ENCODE measurements at places on chromosomes 5 and 9. TPM values are rescaled to one million over a fixed set of nuclear protein-coding genes. Genes with fewer than 3 reads are reported as not detected.

GRCh38 chr9:90188656-90189055 lies 454.0 kb downstream of the DIRAS2 start:
- no peak for DNase-seq

Gene SMIM33
- not detected for total RNA-seq

DNA sequence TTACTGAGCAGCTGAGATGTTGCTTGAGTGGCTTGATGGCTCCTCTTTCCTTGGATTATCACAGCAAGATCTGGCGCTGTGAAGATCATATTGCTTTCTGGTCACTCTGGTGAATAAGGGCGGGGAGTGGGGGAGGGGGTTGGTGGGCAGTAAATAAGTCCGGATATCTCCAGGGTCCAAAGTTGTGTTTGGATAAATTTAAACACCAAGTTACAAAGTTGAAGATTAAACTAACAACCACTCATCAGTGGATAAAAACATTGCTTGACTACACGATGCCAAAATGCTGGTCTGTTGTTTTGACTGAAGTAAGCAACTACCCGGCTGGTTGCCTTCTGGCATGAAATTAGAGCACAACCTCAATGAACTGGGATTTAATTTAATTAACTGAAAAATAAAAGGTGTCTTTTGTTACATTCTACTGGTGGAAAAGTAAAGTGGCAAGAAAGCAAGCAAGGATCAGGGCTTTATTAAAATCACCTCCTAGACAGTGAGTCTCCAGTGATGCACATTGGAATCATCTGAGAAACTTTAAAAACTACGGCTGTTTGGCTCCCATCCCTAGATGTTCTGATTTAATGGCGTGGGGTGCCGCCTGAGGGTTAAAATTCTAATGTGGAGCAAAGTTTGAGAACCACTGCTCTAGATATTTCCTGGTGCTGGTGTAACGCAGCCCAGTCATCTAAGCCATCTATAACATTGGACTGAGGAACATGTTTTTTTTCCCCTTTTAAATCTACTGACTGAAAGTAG lies 86.7 kb upstream of the AGXT2 start:
- no peak for DNase-seq

Gene FOXI1
- not detected for total RNA-seq

GRCh38 chr5:34034534-34035327 lies 8.3 kb downstream of the C1QTNF3 start:
- no peak for DNase-seq

DNA sequence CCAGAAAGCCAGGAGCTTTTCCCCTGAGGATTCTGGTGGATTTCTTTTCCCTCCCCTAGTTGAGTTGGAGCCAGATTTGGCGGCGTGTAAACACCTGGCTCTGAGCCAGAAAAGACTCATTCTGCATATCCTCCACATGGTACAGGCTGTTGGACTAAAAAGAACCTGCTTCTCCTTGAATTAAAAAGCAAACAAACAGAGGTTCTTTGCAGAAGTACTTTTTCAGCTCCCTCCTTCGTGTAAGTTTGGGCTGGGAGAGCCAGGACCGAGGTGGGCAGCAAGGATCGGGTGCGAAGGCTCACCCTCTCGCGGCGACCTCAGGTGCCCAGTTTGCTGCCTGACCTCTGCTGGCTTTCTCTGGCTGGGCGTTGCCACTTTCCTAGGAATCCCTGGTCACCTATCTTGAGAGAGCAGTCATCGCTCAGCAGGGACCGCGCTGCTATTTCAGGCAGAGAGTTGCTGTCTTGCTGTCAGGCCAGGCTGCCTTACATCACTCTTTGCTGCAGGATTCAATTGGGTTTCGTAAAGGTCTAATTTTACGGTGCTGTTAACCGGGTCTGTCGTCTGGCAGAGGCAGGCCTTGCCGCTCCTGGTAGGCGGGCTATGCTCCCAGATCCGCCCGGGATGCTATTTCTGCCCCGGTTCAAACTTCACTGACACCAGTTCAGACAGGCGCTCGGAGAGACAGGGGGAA lies 3.2 kb downstream of the PAPPA start:
- peak; percentile 85 for DNase-seq

- DNase-seq = no peak
Observed at GRCh38 chr9:136048560-136049411, 46.3 kb downstream of the NACC2 start.

DNA sequence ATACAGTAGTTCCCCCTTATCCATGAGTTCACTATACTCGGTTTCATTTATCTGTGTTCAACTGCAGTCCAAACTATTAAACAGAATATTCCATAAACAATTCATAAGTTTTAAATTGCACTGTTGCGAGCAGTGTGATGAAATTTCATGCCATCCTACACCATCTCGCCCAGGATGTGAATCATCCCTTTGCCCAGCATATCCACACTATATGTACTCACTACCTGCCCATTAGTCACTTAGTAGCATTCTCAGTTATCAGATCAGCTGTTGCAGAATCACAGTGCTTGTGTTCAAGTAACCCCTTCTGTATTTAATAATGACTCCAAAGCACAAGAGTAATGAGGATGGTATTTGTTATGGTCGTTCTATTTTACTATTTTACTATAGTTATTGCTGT lies 51.5 kb downstream of the SHOC1 start:
- DNase-seq = no peak

Gene CAMK4
- not detected for total RNA-seq
